ENCODE measurements at places on chromosomes 3 and 15.

DNA sequence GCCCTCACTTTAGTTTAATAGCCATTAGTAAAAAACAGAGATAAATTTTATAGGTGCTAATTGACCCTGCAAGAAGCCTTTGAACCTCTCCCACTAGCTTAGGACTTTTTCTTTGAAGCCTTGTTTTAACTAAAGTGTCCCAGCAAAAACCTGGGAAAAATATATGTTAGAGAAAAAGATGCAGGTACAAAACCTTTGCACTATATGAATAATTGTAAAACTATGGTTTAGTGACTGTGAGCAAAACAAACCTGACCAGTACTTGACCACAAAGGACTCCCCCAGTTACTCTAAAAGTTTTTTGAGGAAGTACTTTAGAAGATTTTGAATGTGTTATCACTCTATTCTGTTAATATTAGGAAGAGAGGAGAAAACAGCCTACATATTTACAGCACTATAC, 123.3 kb upstream of the TP63 start:
- DNase-seq: no peak

DNA sequence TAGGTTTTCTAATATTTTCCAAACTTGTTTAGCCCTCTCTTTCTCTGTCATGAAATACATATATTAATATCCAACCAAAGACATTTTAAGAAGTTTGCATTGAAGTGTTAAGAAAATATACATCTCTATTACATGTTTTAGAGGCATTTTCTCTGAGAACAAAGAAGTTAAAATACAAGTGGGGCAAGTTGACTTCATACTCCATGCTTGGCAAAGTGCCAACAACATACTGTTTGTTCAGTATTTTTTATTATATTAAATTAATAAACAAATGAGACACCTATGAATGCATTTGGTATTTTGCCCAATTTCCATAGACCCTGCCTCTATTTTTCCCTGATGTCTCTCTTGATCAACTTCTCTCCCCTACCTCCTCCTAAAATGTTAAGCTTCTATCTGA, 232.8 kb upstream of the MRPL3 start:
- no peak for DNase-seq

GRCh38 chr3:46668116-46668515, 25.4 kb downstream of the ALS2CL start:
- DNase-seq: no peak

- DNase-seq: no peak
These were observed 159.6 kb downstream of the GBE1 start for GRCh38 chr3:81601707-81602305.

GRCh38 chr3:99248130-99248529, 346.6 kb upstream of the DCBLD2 start:
- no peak for DNase-seq

DNA sequence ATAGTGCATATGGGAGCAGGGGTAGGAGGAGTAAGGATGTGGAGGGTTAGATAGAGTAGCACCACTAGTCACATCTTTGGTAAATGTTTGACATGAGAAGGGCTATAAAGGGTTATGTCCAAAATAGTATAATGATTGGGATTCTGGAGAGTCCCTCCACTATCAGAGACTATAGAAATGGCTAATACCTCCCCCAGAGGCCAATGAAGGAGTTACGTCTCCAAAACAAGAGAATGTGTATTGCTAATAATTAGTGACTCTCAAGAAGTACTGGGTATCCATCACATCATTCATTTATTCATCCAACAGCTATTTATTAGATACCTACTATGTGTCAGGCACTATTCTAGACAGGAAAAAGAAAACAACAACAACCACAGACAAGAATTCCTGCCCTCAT, 203.7 kb upstream of the UMPS start:
- DNase-seq: peak; percentile 3

- peak; percentile 96 for DNase-seq
These were observed 31.9 kb upstream of the UACA start for GRCh38 chr15:70795311-70795665.
